IgD-negative memory B cell (primary cell): ENCODE measurements at places on chromosomes 4 and X. TPM values are rescaled to one million over a fixed set of nuclear protein-coding genes. Genes with fewer than 3 reads are reported as not detected.

The LRIT3 gene
- not detected for polyA plus RNA-seq

The MAGED1 gene
- 35.8 TPM for polyA plus RNA-seq

The RTL3 gene
- not detected for polyA plus RNA-seq

The PRRG1 gene
- not detected for polyA plus RNA-seq

The XAGE1A gene
- not detected for polyA plus RNA-seq

The UCHL1 gene
- 0.78 TPM for polyA plus RNA-seq

The ASB9 gene
- polyA plus RNA-seq: not detected

The OGT gene
- 34.1 TPM for polyA plus RNA-seq

The TMSB15C gene
- 0.66 TPM for polyA plus RNA-seq

The DMRTC1B gene
- 5.9 TPM for polyA plus RNA-seq

The PGAM4 gene
- polyA plus RNA-seq: not detected

The HERC5 gene
- polyA plus RNA-seq: 14.6 TPM

The DYNLT3 gene
- 29.1 TPM for polyA plus RNA-seq

The SLC6A14 gene
- not detected for polyA plus RNA-seq

The TMSB15B gene
- polyA plus RNA-seq: 13.8 TPM

The CUL4B gene
- polyA plus RNA-seq: 18.0 TPM

The PDGFRA gene
- polyA plus RNA-seq: not detected

The ARMCX4 gene
- polyA plus RNA-seq: not detected

The FGFBP2 gene
- polyA plus RNA-seq: 13.2 TPM

The DGKK gene
- 0.05 TPM for polyA plus RNA-seq

The MXRA5 gene
- not detected for polyA plus RNA-seq

The SNCA gene
- polyA plus RNA-seq: 0.95 TPM

The WDR17 gene
- 1.3 TPM for polyA plus RNA-seq

The DUX4 gene
- not detected for polyA plus RNA-seq

The SYP gene
- polyA plus RNA-seq: 1.1 TPM

The CLDN34 gene
- polyA plus RNA-seq: not detected

The TMPRSS11F gene
- not detected for polyA plus RNA-seq

The LDB2 gene
- not detected for polyA plus RNA-seq

The TMEM255A gene
- 0.33 TPM for polyA plus RNA-seq

The SEC24B gene
- polyA plus RNA-seq: 16.4 TPM

The ATP7A gene
- polyA plus RNA-seq: 4.1 TPM

The ZNF732 gene
- 0.16 TPM for polyA plus RNA-seq

The EFHC2 gene
- polyA plus RNA-seq: not detected

The FSTL5 gene
- polyA plus RNA-seq: not detected

The FIP1L1 gene
- polyA plus RNA-seq: 63.4 TPM

The TEX13B gene
- polyA plus RNA-seq: not detected

The VEGFD gene
- not detected for polyA plus RNA-seq

The PRR32 gene
- not detected for polyA plus RNA-seq

The TRIM2 gene
- 2.2 TPM for polyA plus RNA-seq

The TRMT2B gene
- 38.9 TPM for polyA plus RNA-seq

The SUPT20HL1 gene
- not detected for polyA plus RNA-seq

The GPR173 gene
- not detected for polyA plus RNA-seq

The MAGEB17 gene
- polyA plus RNA-seq: 0.26 TPM

The SPIN4 gene
- 0.89 TPM for polyA plus RNA-seq

The NALF2 gene
- polyA plus RNA-seq: not detected

The PAGE2B gene
- not detected for polyA plus RNA-seq

The H2AZ1 gene
- 275 TPM for polyA plus RNA-seq

The HMX1 gene
- not detected for polyA plus RNA-seq

The GAB3 gene
- polyA plus RNA-seq: 3.0 TPM

The ANXA3 gene
- 0.39 TPM for polyA plus RNA-seq

The NHS gene
- polyA plus RNA-seq: not detected

The GLRA2 gene
- polyA plus RNA-seq: not detected

The AP1S2 gene
- 80.7 TPM for polyA plus RNA-seq

The SRPK3 gene
- not detected for polyA plus RNA-seq

The FDCSP gene
- not detected for polyA plus RNA-seq

The CDS1 gene
- not detected for polyA plus RNA-seq

The DMP1 gene
- polyA plus RNA-seq: not detected

The UGT2B17 gene
- polyA plus RNA-seq: 3.6 TPM
